ENCODE measurements at places on chromosomes 11 and 22.

DNA sequence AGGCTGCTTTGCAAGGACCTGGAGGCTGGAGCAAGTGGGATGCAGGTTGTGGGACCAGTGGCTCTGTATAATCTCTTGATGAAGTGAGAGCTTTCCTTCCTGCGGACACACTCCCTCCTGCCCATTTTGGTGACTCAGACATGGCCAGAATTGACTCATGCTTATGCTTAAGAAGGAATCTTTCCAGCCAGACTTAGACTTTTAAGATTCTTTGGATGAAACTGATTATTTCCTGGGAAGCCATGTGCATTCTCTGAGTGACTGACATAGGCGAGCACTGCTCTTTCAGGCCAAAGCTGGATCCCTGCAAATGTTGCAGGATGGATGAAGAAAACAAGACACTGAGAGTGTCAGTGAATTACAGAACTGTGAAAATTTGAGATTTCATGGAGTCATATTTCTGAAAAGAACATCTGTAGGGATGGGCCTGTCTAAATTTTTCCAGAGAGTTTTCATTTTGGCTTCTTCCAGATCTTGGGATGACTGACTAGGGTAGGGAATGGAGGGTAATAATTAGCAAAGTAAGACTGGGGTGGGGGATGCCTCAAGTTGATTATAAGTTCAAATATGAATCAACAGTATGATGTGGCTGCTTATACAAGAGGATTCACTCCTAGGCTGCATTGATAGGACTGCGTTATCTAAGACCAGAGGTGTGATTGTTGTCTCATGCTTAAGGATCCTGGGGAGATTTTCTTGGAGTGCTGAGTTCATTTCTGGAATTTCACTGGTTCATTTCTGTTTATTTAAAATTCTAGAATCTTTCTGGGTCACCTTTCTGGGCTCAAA lies 195.8 kb downstream of the HIPK3 start:
- no peak for DNase-seq

DNA sequence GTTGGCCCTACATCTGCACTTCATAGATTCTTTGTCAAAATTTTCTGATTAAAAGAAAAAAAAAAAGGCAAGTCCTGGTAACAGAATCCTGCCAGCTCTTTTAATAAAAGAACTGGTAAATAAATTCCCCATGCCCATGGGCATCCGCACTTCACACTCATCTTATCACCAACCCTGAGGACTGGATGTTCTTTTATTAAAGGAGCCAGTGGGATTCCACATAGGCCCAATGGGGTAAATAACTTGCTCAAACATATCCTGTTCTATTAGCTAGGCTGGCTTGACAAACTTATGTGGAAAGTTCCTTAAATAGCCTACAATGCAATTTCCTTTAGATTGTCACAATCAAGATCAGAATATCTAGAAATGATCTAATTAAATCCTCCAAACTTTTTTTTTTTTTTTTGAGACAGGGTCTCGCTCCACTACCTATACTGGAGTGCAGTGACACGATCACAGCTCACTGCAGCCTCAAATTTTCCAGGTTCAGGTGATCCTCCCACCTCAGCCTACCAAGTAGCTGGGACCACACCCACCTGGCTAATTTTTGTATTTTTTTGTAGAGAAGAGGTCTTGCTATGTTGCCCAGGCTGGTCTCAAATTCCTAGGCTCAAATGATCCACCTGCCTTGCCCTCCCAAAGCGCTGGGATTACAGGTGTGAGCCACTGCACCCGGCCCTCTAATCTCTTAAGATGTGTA lies 380.9 kb downstream of the LARGE1 start:
- no peak for DNase-seq

- peak; percentile 7 for DNase-seq
These were observed 21.4 kb upstream of the PANX2 start for GRCh38 chr22:50148991-50149721.

DNA sequence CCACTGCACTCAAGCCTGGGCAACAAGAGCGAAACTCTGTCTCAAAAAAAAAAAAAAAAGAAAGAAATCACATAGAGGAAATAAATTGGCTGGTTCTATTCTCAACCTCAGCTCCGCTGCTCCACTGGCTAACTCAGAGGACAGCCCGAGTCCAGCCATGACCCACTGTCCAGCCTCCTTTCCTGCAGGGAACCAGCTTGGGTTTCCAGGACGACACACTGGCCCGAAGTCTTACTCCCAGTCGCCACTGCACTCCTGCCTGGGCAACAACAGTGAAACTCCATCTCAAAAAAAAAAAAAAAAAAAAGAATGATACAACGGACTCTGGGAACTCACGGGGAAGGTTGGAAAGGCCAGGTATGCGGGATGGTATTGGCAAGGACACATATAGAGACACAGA lies 31.5 kb downstream of the APOL3 start:
- DNase-seq: no peak

DNA sequence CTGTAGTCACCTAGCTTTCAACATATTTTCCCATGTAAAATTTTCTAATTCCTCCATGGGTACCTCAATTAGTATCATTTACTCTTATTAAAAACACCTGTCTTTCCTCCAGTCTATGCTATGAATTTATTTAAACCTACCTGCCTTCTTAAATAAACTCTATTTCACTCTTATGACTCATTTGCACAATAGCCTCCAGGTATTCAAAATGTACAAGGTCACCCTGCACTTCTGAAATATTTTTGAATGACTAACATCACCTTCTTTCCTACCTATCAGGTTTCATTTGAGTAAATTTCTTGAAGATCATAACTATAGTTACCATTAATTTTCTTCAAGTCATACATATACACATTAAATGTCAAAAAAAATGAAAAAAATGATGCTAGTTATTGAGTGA lies 939.7 kb downstream of the DLG2 start:
- no peak for DNase-seq

DNA sequence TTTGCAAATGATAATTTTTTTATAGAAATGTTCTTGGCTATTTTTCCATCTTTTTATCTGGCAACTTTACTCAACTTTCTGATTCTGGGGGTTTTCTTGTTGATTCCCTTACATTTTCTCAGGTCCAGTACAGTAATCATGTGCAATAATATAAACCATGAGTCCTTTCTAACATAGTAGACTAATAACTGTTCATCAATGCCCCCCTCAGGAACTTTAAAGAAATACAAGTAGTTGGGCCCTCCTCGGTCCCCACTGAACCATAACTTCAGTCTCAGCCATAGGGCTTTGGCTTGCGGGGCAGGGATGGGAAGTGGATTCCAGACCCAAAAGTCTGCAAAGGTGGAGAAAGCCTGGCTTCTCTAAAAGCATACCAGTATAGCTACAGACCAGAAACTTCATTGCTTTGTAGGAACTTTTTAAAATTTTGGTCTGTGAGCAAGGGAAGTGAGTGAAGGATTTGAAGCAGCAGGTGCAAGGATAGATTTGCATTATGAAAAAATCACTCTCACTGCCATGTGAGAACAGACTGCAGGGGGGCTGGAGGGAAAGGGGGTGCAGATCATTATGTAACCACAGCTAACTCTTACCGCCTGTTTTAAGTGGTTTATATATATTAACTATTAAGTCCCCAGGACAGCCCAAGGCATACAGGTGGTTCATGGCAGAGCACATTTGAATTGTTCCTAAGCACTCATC lies 10.4 kb upstream of the TUB start:
- DNase-seq: peak; percentile 28

DNA sequence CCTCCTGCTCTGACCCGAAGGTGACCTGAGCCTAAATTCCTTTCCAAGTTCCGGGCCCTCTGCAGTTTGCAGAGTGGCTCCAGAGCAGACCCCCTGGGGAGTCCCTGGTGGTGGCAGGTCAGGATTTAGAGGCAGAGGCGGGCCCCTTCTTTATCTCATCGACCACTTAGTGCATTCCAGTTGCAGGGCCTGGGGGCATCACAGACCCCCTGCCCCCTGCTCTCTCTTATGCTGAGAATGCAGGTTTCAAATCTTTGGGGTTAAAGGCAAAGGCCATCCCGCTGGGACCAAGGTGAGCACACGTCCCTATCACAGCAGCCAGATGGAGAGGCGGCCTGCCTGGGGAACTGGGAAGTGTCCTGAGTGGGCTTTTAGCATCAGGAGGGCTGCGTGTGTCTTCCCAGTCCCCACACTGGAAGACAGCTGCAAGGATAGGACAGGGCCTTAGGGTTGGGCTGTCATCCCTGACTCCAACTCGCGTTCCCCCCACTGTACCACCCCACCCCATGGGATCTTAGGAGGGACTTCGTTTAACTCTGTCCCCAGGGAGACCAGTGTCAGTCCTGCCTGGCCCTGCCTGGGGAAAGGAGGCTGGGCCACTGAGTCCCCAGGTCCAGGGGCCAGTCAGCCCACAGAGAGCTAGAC lies 11.3 kb downstream of the DERL3 start:
- no peak for DNase-seq

- DNase-seq: no peak
These were observed 3.3 kb upstream of the JAML start for GRCh38 chr11:118227865-118228785.

GRCh38 chr22:43326331-43327156 lies 16.6 kb downstream of the SCUBE1 start:
- DNase-seq: no peak

GRCh38 chr11:111870886-111871692 lies at the start of gene ALG9:
ALG9 (minus strand) TSS chr11:111871581; CDS start chr11:111871482, 99 bp downstream.
- DNase-seq: peak; percentile 85

All from NCI-H1105 treated with DMSO at 0.1 percent for 48 hours (cell line).